ENCODE measurements at places on chromosomes 3 and 15.

DNA sequence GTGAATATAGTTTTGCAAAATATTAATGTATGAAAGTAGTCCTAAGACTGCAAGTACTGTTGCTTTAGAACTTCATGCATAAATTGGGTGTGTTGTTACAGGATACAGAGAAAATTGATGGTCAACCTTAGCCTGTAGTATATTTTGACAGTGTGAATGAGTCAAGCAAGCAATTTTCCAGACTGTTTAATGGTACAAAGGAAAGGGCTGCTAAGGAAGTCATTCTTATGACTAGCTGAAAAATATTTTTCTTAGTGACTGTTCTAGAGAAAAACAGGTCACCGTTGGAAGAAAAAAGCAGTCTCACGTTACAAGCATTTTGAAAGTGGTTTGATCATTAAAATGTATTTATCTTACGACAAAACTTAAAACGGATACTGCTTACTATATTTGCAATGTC lies 49.2 kb downstream of the MBNL1 start:
- H3K4me3 ChIP-seq: no peak overlapping the region
- H3K27me3 ChIP-seq: no peaks in the 10 kb centered on the region
- H3K36me3 ChIP-seq: no peaks in the 10 kb centered on the region

GRCh38 chr3:71879089-71879488 lies 94.1 kb upstream of the PROK2 start:
- no peaks in the 10 kb centered on the region for H3K27me3 ChIP-seq
- H3K27ac ChIP-seq: no peak overlapping the region
- no peak overlapping the region for H3K4me3 ChIP-seq
- DNase-seq: no peak

DNA sequence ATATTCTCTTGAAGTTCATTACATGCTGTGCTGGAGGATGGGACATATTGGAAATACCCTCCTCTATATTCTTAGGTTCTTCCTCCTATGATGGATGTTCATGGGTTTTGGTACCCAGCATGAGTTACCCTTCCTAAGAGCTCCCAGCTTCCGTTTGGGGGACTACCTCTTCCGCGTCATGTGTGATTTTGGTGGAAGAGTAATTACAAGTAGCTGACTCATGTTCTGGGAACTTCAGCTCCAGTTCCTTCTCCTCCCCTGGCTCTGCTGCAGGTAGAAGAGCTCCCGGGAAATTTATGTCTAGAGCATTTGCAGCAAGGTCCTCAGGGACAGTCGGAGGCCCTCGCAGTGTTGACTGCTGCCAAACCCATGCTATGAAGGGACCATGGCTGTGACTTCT lies 208.8 kb upstream of the IL12A start:
- H3K4me3 ChIP-seq: no peak overlapping the region
- H3K4me1 ChIP-seq: peaks cover 8% of the 10 kb centered on the region
- no peak overlapping the region for H3K27ac ChIP-seq
- no peak for DNase-seq

GRCh38 chr15:43244092-43244491 lies 22.6 kb downstream of the TGM5 start:
- no peak for DNase-seq
- no peaks in the 10 kb centered on the region for H3K4me1 ChIP-seq
- H3K4me3 ChIP-seq: no peak overlapping the region
- no peaks in the 10 kb centered on the region for H3K27me3 ChIP-seq
- H3K27ac ChIP-seq: no peak overlapping the region

DNA sequence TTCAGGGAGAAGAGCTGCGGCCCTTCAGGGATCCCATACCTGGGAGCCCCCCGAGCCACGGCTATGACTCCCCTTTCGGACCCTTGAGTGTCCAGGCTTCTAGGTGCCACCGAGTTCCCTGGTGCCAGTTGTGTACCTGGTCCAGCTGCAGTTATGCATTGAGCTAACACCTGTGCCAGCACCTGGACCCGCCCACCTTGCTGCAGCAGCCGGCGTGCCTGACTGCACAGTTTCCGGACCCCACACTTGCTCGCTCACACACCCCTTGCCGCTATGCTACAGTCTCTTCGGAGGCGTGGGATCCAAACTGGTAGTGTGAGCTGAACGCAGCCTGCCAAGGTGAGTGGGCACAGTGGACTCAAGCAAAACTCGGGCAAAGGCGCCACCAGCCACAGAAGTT lies 284.5 kb upstream of the ROBO1 start:
- H3K4me3 ChIP-seq: no peak overlapping the region
- no peak for DNase-seq
- no peak overlapping the region for H3K27ac ChIP-seq
- no peaks in the 10 kb centered on the region for H3K4me1 ChIP-seq

GRCh38 chr3:53457068-53457467 lies 37.3 kb upstream of the CACNA1D start:
- H3K27ac ChIP-seq: no peak overlapping the region
- no peak overlapping the region for H3K4me3 ChIP-seq
- DNase-seq: no peak
- H3K27me3 ChIP-seq: no peaks in the 10 kb centered on the region
- H3K4me1 ChIP-seq: no peaks in the 10 kb centered on the region

All from lung (tissue), 17 donors.